ENCODE measurements at places on chromosomes 11 and 22. TPM values are rescaled to one million over a fixed set of nuclear protein-coding genes. Genes with fewer than 3 reads are reported as not detected.

GRCh38 chr11:110691926-110692325 lies 20.3 kb downstream of the ARHGAP20 start:
- DNase-seq, result no peak

DNA sequence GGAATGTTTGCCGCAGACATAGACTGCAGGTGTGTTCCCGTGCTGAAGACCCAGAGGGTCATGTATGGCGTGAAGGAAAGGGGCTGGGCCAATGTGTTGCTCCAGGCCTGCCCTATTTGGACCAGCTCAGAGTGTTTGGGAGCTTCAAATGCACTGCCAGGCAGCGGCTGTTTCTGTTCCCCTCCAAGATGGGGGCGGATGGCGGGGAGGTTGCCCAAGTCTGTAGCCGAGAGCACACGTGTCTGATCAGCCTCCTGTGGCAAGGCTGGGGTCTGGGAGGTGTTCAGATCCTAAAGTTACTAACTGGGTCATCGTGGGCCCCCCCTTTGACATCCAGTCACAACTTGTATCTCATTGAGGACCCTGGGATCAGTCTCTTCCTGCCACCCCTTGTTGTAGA lies 45.5 kb downstream of the CACNA1I start:
- no peak for DNase-seq

GRCh38 chr22:48331266-48331665 lies 1496.4 kb downstream of the BRD1 start:
- DNase-seq, result no peak

Gene OR8D4
- polyA plus RNA-seq, result not detected

Gene TNNI2
- 3,259 TPM for polyA plus RNA-seq

DNA sequence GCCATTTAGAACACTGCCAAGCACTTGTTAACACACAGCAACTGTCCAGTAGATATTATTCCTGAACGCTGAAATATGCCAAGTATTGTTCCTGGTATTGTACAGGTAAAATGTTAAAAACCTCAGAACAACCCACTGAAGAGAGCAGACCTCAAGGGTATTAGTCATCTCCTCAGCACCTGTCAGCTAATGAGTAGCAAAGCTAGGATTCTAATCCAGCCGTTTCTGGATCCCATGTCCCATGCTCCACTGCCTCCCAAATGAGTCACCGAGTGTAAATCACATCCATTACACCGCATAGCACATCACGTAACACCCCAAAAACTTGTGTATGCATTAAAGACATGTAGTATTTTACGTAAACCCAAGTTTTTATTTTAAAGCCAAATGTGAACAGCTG lies 705.4 kb upstream of the TENM4 start:
- no peak for DNase-seq

DNA sequence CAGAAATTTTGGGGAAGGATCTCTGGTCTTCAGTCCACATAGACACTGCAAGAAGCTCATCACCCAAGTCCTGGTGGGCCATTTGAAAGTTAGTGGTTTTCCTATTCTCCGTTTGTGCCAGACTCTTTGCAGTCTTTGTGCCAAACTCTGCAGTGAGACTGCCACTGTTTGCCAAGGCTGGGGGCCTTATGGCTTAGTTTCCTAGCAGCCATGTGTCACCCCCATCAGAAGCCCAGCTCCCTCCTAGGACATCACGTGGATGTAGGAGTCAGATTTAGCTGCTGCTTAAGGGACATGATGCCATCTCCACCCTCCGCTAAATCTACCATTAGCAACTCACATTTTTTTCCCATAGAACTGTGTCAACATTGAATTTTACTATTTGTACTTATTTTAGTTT lies 220.0 kb downstream of the C11orf91 start:
- no peak for DNase-seq

Gene NCAPD3
- 3.0 TPM for polyA plus RNA-seq

Gene SEC14L3
- not detected for polyA plus RNA-seq

DNA sequence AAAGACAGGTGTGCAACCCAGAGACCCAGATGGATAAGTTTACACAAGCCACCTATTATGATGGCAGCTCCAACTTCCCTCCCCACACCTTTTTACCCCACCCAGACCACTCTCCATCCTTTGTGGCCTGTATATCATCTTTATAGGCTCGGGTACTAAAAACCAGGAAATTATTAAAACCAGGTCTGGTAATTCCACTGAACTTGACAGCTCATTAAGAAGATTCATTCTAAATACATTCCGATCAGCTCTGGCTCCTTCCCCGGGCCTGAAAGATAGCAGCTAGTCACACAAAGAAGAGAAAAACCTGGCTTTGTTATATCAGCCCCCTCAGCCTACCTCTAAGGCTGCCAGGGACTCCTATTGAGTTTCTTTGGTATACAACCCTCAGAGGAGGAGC lies 67.9 kb upstream of the API5 start:
- no peak for DNase-seq

- DNase-seq, result no peak
Measured at GRCh38 chr11:22536071-22536470, 89.6 kb downstream of the FANCF start.

DNA sequence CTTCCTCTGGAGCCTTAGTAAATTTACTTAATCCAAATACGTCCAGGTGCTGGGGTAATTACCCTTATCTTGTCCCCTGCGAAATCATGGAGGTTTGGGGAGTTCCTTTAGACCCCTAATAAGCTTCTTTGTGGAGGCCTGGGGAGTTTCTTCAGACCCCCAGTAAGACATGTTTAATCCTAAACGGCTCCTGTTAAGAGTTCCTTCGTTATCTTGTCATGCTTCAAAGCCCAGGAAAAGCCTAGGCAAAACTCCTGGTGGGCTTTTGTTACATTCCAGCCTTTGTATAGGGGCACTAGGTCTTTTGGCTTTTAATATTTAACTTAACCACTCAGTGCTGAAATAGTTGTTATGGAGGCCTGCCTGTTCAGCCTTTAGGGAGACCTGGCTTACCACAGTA lies 18.1 kb upstream of the PAMR1 start:
- no peak for DNase-seq

- no peak for DNase-seq
Measured at GRCh38 chr22:36881504-36882245, 20.9 kb downstream of the NCF4 start.

- no peak for DNase-seq
Measured at GRCh38 chr11:119134389-119134978, 13.1 kb downstream of the HINFP start.

DNA sequence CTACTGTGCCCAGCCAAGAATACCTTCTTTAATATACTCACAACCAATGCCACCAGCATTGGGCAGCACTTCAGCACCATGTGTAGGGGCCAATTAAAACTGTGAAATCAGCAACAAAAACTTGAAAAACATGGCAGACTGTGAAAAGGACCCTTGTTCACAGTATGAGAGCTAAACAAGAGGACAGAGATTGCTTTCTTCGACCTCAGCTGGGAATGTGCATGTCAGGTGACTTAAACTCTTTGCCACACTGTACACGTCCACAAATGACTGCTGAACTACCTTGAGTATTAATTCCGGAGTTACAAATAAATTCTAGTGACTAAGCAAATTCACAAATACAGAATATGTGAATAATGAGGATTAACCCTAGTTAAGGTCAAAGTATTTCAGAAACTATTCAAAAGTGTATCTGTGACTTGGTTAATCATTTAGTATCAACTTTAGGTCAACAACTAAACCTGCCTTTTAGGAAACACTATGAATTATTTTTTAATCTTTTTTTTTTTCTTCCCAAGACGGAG lies 33.0 kb downstream of the DDX6 start:
- DNase-seq, result no peak

Gene BIRC3
- 0.97 TPM for polyA plus RNA-seq

Gene NPAS4
- not detected for polyA plus RNA-seq

DNA sequence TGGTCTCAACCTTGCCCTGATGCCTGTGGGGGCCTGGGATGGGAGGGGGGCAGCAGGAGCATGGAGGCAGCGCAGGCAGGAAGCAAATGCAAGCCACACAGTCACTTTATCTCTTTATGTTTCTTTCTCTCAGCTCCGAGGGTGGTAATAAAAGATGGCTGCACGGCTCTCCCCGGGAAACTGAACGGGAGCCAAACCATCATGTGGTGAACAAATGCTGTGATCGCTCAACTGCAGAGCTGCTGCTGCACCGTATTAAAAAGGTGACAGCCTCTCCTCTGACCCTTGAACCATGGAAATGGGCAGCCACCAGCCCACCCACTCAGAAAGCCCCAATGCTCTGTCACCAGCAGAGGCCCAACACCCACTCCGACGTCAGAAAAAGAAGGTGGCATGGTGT lies 110.0 kb downstream of the TIMP3 start:
- DNase-seq, result no peak

Data from psoas muscle (tissue), 8 donors.